GM13977 (cell line): ENCODE measurements at places on chromosomes 7 and 10.

DNA sequence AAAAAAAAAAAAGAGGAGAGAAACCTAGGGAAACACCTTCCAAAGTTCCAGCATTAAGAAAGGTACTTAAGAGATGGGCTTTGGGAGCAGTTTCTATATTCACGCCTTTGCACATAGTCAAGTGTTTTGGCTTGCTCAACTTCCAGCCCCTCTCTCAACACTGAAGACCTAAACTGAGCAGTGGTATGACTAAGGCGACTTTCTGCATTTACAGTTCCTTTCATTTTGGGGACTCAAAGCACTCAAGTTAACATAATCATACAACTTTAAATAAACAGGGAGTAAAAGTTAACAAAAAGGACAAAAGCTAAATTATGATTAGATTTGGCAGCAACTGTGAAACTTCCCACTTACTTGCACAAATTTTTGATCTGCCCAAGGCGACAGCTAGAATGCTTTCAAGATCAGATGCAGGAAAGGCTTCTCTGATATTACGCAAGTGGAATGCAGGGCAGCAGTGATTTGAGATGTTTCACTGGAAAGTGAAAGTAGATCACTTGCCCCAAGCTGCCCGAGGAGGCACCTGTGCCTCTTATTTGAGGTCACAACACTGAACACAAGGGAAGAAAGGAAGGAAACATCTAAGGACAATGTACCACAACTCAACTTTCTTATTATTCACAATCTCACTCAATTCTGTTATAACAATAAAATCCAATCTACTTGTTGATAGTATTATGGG lies 199.5 kb downstream of the SKAP2 start:
- DNase-seq, result no peak

DNA sequence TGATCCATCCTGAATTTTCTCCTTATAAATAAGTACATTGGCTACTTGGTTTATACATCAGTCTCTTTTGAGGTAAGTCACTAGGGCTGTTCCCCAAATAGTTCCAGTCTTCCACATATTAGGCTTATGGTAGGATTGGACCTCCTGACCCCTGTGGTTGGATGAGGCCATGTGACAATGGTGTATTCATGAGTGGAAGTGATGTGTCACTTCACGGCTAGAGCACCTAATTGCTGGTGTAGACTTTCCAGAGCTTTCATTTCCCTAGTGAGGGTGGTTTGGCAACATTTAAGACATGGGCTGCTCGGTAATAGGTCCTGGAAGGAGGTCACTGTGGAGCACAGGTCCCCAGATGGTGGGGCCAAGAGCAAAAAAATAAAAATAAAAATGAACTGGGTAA lies 141.2 kb upstream of the ABCB5 start:
- DNase-seq, result no peak

GRCh38 chr7:54476609-54477008 lies 65.6 kb upstream of the VSTM2A start:
- DNase-seq, result no peak

GRCh38 chr10:117805139-117805538 lies 241.6 kb downstream of the RAB11FIP2 start:
- DNase-seq, result no peak

- no peak for DNase-seq
These were observed 85.9 kb downstream of the AHR start for GRCh38 chr7:17384400-17384799.

GRCh38 chr10:79250259-79250658 lies 97.0 kb upstream of the PPIF start:
- DNase-seq, result no peak

GRCh38 chr7:105450177-105450861 lies 61.6 kb upstream of the SRPK2 start:
- no peak for DNase-seq

DNA sequence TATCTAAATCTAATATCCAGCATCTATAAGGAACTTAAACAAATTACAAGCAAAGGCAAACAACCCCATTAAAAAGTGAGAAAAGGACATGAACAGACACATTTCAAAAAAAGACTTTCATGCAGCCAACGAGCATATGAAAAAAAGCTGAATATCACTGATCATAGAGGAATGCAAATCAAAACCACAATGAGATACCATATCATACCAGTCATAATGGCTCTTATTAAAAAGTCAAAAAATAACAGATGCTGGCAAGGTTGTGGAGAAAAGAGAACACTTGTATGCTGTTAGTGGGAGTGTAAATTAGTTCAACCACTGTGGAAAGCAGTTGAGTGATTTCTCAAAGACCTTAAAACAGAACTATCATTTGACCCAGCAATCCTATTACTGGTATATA lies 334.4 kb upstream of the CACNA2D1 start:
- no peak for DNase-seq

DNA sequence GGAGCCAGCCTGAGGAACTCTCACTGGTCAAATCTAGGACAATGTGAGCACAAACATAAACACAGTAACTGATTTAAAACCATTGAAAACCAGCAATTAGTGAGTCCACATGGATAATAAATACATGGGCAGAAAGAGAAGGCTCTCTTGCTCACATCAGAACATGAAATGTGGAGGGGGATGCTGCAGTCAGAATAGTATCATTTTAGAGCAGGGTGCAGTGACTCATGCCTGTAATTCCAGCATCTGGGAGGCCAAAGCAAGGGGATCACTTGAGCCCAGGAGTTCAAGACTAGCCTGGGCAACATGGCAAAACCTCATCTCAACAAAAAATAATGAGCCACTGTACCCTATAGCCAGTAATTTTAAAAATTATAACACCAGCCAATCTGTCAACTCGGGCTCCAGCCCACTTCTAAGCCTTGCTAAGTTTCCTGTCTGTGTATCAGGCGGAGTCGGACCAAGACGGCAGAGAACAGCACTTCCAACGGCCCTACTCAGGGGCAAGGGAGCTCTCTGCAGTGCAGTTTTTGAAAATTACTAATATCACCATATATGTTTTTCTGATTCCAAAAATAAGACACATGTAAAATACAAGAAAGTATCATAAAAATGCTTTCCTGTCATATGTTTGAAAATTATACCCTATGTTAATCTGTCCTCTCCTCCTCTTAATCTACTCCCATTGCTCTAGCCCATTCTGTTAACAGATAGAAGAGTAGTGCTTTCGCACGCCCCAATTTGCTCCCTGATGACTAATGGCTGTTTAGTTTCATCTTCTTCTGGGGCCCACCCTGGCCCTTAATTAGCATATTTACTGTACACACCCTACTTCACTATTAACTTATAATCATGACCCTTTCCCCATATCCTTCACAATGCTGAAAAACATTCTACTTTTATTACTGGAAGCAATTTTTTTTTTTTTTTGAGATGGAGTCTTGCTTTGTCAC lies 17.1 kb downstream of the URGCP start:
- no peak for DNase-seq

DNA sequence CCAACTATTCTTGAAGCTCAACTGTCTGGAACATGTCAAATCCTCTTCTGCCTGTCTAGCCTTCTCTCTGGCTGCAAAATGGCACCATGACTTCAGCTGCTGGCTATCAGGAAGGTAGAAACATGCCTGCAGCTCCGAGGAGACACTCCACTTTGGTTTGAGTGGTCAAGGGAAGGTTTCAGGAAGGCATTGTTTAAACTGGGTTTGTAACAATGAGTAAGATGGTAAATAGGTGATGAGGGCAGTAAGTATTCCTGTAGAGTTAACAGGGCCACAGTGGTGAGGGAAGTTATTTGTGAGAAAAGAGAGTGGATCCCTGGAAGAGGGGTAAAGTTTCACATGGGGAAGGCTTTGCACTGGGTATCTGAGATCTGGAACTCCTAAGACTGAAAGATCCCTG lies 231.5 kb downstream of the ABCA13 start:
- DNase-seq, result no peak

GRCh38 chr7:10237306-10237705 lies 736.4 kb upstream of the PHF14 start:
- DNase-seq, result no peak

GRCh38 chr7:24025094-24025493 lies 258.9 kb upstream of the NPY start:
- no peak for DNase-seq

GRCh38 chr7:129832701-129833227 lies 120.0 kb downstream of the UBE2H start:
- no peak for DNase-seq

GRCh38 chr7:99720800-99721595 lies 14.0 kb downstream of the CYP3A7 start:
- DNase-seq, result no peak

DNA sequence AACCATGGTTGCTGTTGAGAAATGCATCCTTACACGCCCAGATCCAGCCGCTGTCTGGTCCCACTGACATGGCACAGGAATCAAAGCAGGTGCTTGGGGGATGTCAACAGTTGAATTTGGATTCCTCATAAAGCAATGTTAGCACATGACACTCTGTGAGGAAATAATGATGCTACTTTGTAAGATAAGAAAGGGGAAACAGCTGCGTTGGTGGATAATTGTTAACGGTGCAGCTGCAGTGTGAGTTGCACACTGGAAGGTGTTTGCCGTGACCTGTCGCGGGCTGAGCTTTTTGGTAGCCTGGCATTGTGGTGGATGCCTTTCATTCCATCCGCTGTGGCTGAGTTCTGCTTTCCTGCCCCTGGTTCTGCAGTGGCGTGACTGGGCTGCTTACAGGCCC lies 113.9 kb downstream of the MGMT start:
- no peak for DNase-seq

DNA sequence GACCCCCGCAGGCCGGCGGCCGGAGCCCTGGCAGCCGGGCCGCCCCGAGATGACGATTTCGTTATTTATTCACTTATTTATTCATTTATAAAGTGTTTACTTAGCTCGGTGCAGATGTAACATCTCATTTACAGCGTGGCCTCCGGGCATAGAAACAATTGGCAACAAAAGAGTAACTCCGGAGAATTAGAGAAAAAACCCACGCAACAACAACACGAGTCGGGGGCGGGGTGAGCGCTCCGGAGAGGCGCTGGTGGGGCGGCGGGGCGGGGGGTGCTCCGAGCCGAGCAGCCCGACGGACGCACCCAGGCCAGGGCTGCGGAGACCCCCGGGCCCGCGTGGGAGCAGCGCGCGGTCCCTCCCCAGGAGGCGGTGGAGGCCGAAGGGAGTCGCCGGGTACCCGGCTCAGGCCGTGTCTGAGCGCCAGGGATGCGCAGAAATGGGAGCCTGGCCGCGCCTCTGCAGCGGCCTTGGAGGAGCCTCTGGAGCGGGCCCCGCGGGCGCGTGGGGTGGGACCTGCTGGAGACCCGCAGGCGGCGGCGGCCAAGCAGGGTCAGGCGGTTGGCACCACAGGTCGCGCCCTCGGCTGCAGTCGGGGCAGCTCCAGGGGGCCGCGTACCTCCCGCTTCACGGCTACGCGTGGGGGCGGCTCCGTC lies 14.3 kb downstream of the UNCX start:
- no peak for DNase-seq

DNA sequence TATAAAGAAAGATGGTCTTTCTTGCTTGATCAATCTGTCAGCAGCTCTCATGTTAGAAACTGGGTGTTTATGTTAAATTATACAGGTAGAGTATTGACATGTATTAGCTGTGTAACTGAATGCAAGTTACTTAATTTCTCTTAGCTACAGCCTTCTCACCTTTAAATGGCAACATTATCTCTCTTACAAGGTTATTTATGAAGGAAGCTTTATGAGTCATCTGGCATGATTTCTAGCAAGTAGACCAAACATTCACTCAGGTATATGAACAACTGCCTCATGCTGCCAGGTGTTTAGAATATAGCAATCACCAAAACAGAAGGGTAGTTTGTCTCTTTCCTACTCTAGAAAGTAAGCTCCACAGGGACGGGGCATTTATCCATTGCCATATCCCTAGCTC lies 8.5 kb downstream of the ARL4A start:
- no peak for DNase-seq

DNA sequence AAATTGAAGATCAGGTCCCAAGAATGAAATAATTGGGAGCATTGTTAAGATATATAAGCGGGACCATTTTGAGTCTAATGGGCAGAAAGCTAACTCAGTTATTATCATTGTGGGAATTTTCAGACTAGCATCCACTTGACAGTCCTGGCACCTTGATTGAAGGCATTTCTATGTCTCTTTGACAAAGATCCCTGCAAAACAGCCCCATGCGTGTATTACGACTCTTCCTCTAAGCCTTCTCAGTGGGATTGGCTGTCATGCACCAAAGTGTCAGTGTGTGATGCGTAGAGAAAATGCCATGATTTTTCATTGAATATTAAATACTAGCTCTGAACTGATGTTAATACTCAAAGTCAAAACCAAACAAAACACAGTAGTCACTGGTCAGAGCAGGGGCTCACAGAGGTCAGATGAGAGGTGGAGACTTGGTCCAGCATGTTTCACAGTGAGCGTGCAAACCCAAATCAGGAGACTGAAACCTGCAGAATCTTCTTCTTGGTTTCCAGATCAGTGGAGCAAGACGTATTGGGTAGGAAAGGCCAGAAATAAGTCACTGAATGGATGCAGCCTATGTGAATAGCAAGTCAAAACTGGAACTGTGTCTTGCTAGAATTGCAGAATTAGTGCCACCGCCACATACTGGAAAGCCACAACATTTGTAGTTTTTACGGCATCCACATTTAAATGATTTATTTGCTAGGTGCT lies 303.6 kb upstream of the AKR1E2 start:
- no peak for DNase-seq
